ENCODE measurements at places on chromosomes 16 and 17.

DNA sequence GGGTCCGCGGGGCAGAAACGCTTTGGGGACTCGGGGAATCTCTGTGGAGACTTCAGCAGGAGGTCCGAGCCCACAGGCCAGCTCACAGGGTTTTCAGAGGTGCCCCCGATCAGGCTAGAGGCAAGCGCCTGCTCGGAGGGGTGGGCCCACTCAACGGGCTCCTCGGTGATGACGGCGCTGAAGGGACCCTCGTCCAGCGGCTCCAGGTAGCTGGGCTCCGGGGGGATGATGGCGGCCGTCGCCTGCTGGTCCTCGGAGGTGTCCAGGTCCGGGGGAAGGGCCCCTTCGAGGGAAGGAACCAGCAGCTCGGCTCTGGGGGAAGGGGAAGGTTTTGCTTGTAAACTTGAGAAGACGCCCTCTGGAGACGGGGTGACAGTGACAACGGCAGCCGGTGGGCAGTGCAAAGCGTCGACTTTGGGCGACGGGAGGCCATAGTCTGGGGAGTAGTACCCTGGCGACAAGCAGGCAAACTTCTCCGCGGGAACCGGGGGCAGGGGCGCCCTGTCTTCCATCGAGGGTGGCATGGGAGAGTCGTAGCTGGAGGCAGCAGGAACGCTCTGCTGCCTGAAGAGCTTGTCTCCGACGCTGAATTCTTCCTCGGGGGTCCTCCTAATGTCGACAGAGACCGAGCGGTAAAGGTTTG is 63.2 kb downstream of the ZNF778 start:
- DNase-seq: no peak

GRCh38 chr17:70355185-70355584 is 185.9 kb downstream of the KCNJ2 start:
- DNase-seq: no peak

- DNase-seq: no peak
Measured at GRCh38 chr17:49964769-49965523, 4.0 kb upstream of the DLX4 start.

DNA sequence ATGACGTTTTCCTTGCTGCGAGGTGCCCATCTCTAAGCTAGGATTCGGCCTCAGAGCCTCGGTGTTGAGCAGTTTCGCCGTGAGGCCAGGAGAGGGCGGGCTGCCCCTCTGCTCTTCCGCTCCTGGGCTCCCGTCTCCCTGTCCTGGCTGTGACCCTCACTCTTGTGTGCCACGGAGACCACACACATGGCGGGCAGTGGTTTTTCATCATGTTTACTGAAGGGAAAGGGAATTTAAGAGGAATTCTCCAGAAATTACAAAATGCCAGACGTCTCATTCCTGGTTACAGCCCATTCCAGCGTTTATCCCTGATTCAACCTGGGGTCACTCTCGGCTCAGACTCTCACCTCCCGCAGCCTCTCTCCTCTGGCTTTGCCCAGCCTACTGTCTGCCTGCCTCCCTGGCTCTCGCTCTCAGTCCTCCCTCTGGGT is 96.8 kb upstream of the ELAC2 start:
- no peak for DNase-seq

- no peak for DNase-seq
Measured at GRCh38 chr16:25161753-25162367, 50.3 kb downstream of the LCMT1 start.

Measured in chondrocyte (in vitro differentiated cells).